G401 (cell line): ENCODE measurements at places on chromosomes 6 and 20.

DNA sequence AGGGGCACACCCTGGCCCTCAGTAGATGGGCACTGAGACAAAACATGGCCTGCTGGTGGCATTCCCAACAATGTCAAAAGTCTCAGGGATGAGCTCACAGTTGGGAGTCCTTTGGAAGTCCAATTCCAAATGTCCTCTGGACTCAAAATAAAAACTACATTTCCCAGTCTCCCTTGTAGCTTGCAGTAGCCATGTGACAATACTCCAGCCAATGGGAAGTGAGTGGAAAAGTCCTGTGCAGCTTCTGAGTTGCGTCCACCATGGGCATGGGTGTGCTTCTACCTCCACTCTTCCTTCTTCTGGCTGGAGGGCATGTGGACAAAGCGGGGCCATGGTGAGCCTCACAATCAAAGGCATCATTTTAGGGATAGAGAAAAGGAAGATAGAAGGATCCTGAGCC lies 5.8 kb upstream of the ADAM33 start:
- DNase-seq: peak; percentile 25

GRCh38 chr20:7333841-7334240 lies 566.4 kb downstream of the BMP2 start:
- no peak for DNase-seq

- no peak for DNase-seq
Observed at GRCh38 chr6:145036236-145036635, 699.1 kb downstream of the EPM2A start.

- no peak for DNase-seq
Observed at GRCh38 chr20:43404878-43405277, 52.8 kb upstream of the SRSF6 start.

DNA sequence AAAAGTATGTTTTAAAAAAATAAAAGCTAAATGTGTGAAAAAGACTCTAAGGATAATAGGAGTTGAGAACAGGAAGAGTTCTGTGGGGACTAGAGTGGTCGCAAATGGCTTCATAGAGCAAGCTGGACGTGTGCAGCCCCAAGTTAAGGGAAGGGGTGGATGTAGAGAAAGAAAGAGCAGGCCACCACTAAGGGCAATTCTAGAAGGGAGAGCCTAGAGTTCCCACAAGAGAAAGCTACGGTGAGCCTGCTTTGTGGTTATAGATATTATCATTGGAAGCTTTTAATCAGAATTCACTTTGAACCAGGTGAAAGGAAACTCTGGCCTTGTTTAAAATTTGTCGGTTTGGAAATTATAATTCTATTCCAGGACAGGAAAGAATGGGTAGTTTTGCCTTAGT lies 101.6 kb downstream of the HIVEP2 start:
- DNase-seq: no peak
